ENCODE measurements at places on chromosomes 13 and 19. TPM values are rescaled to one million over a fixed set of nuclear protein-coding genes. Genes with fewer than 3 reads are reported as not detected.

GRCh38 chr19:41377977-41378709 is 1.8 kb downstream of the TMEM91 start:
- no peak for DNase-seq

DNA sequence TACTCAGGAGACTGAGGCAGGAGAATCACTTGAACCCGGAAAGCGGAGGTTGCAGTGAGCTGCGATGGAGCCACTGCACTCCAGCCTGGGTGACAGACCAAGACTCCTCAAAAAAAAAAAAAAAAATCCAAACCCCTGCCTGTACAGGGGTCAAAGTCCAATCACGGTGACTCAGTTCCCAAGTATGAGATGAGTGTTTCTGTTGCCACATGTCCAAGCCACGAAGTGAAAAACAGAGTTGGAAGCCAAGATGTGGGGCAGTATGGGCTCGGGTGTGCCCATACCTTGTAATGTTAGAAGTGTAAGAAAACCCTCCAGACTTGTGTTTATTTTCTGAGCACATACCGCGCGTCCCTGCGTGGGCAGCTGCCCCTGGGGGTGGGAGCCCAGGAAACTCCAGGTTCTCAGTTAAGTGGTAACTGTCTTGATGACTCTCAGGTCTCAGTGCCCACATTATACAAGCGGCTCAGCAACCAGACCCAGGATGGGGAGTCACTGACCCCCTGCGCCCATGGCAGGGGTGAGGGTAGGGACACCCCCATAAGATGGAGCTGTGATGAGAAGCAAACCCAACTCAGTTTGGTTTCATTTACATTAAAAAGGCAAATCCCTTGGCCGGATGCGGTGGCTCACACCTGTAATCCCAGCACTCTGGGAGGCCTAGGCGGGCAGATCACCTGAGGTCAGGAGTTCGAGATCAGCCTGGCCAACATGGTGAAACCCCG is 1.2 kb upstream of the GPX4 start:
- no peak for DNase-seq

- DNase-seq, result no peak
Observed at GRCh38 chr13:93769101-93769500, 542.5 kb downstream of the GPC6 start.

The ATP13A1 gene
- total RNA-seq, result 48.0 TPM

DNA sequence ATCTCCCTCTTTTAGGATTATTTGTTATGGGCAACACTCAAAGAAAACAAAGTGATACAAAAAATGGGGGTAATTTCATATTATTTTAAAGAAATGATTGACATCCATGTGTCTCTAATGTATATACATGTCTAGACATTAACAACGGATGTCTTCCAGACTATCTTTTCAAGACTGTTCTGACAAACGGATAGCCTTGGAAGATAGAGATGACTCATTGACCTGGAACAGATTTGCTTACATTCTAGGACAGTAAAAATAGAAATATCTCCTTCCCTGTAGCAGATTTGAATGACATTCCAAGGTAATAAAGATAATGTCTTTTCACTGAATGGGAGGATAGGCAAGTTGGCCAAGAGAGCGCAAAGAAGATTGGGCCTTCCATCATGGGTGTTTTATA is 26.2 kb upstream of the SLITRK6 start:
- DNase-seq, result no peak

GRCh38 chr19:55228403-55229031 is at the start of gene TMEM86B:
TMEM86B (minus strand) TSS chr19:55228763; CDS start chr19:55228741, 22 bp downstream.
- no peak for DNase-seq

The C13orf42 gene
- total RNA-seq, result not detected

DNA sequence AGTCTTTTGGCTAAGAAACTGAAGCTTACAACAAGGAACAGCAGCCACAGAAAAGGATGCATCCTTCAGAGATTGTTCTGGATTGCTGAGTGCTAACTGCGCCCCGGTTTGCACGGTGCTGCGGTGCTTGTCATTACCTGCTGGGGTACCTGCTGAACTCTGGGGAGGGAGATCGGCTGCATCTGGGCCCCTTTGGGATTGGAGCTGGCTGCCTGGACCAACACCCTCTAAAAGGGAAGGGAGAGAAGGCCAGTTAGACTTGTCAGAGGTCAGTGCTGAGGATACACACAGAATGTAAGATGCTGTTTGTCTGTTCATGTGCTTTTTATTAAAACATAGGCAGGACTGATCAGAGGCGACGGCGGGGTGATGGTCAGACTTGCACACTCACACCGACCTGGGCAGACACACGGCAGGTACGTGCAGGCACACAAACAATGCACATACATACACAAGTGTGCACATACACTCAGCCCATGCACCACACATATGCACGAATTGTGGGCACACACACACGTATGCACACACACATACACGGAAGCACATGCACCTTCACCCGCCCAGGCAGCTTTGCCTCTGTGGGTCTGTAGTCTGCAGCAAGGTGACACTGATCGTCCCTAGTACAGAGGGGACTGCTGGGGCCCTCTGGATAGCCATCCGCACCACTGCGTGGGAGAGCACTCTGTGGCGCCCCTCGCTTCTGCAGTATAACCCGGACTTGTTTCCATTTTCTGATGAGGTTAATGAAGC is 66.1 kb downstream of the RFX2 start:
- DNase-seq, result no peak

DNA sequence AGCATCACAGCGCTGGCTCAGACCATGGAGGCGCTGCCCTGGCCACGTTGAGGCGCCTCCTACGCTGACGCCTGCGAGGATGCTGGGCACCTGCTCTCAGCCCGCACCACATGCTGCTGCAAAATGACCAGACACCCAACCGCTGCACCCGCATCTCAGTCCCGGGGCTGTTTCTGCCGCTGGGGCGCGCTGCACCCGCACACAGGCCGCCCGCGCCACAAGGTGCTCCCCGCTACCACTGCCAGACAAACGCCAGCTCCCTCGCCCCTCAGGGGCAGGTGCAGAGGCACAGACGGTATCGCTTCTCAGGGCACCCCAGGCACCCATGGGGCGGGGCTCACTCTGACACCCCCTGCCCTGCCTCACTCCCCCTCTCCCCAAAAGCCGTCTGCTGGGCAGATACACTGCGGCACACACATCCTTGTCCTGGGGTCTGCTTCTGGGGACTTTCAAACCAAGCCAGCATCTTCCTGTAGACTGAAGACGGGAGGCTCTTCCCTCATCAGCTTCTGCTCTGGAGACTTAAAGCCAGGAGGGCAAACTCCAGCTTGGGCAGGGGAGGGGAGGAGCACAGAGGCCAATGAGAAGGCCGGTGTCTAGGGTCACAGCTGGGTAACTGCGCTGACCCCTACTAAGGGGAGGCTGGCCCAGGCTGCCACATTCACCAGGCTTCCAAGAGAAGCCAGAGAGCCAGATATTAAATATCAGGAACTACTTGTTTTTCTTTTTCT is 16.3 kb downstream of the CHERP start:
- no peak for DNase-seq

- DNase-seq, result peak; percentile 2
Observed at GRCh38 chr19:40745402-40745780, 4.9 kb downstream of the ACTMAP start.

GRCh38 chr19:7149956-7150705 is 80.6 kb downstream of the ZNF557 start:
- DNase-seq, result no peak
